ENCODE measurements at places on chromosomes 11 and 22. TPM values are rescaled to one million over a fixed set of nuclear protein-coding genes. Genes with fewer than 3 reads are reported as not detected.

DNA sequence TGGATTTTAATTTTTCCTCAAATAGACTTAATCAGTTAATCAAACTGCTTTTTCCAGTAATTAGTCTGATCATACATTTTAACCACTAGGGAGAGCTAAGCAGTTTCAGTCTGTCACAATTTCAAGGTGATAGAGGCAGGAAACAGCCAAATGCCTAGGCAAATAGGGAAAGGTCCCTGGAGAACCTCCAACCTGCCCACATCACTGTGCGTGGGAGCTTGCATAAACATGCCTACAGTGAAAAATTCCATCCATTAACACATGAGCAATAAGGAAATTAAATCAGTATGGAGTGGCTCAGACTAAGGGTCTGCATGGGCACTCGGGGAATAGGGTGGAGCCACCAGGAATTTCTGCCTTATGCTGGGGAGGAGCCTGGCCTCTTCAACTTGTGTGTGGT is 74.6 kb downstream of the AASDHPPT start:
- H3K36me3 ChIP-seq = no peaks in the 10 kb centered on the region
- H3K27ac ChIP-seq = no peak overlapping the region
- no peaks in the 10 kb centered on the region for H3K27me3 ChIP-seq
- peak; percentile 39 for DNase-seq
- H3K4me1 ChIP-seq = no peaks in the 10 kb centered on the region
- H3K4me3 ChIP-seq = no peak overlapping the region

DNA sequence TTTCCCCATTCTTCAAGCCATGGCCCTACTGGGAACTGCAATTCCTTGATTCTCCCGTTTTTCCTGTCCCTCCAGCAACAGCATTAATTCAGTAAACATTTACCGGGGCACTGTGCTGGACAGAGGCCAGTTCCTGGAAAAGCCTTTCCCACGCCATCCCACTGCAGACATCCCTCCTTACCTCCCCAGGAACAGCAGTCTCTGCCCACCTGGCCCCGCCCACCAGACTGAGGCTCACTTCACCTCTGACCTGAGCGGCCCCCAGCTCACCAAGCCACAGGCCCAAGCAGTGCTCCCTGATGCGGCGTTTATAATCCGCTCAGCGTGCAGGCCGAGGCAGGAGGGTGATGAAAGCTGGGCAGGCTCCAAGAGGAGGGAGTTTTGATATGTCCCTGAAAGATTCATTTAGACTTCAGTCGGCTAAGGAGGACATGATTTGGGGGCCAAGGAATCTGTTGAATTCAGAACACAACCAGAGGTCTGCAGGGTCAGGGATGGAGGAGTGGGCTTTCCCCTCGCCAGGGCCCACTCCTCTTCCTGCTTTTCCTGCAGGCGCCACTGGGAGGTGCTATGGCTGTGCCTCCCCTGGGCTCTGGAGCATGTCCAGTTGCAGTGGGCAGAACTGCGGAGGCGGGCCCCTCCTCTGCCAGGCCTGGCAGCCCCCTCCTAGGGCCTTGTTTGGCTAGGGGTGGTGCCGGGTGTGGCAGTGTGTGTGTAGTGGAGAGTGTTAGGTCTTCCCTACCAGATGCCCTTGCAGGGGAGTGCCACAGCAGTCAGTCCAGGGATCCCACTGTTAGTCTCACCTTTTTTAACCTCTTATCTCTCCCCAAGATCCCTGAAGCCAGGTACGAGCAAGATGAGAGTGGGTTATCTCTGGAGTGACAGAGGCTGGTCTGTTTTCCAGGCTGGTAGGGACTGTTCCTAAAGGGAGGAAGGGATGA is 1.4 kb upstream of the TAGLN start:
- H3K36me3 ChIP-seq = peaks cover 2% of the 10 kb centered on the region
- peak overlapping the region; percentile 36 for H3K4me3 ChIP-seq
- peak overlapping the region; percentile 83 for H3K27ac ChIP-seq

GRCh38 chr22:31377612-31378011 is 21.8 kb upstream of the DRG1 start:
- no peak overlapping the region for H3K27ac ChIP-seq
- H3K27me3 ChIP-seq = no peaks in the 10 kb centered on the region
- DNase-seq = no peak
- H3K4me1 ChIP-seq = no peaks in the 10 kb centered on the region

DNA sequence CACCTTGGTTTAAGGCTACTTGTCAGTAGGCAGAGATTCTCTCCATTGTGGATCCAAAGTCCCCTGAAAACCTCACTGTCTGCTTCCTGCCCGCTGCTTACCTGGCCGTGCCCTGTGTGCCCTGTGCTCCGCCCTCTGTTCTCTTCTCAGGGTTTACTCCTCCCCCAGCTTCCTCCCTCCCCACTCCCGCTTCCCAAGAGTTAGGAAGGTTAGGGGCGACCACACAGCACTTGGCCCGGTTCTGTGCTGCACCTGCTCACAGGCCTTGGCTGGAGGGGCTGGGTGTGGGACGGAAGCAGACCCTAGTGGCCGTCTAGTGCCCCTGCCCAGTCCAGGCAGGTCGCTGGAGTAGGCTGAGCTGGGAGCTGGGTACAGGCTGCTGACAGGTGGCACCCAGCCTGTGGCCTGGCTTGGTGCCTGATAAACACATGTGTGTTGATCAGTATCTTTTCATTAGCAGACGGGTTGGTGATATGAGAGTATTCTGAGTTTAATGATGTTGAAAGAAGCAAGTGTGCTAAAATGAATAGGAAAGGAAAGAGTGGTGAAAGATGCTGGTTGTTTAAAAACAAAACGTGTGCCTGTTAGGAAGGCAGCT is 40.5 kb downstream of the GRAMD4 start:
- H3K27me3 ChIP-seq = peaks cover 12% of the 10 kb centered on the region
- H3K4me1 ChIP-seq = peaks cover 8% of the 10 kb centered on the region
- peak overlapping the region; percentile 14 for H3K27ac ChIP-seq
- H3K36me3 ChIP-seq = no peaks in the 10 kb centered on the region
- H3K4me3 ChIP-seq = no peak overlapping the region
- peak; percentile 66 for DNase-seq

GRCh38 chr11:112478806-112479205 is 218.1 kb upstream of the PLET1 start:
- no peak for DNase-seq
- no peak overlapping the region for H3K27ac ChIP-seq
- no peak overlapping the region for H3K4me3 ChIP-seq
- H3K36me3 ChIP-seq = no peaks in the 10 kb centered on the region

GRCh38 chr11:134072844-134073243 is 4.0 kb downstream of the JAM3 start:
- no peaks in the 10 kb centered on the region for H3K4me1 ChIP-seq

- no peaks in the 10 kb centered on the region for H3K27me3 ChIP-seq
- H3K4me1 ChIP-seq = no peaks in the 10 kb centered on the region
- H3K4me3 ChIP-seq = no peak overlapping the region
- no peak for DNase-seq
- no peak overlapping the region for H3K27ac ChIP-seq
- H3K36me3 ChIP-seq = no peaks in the 10 kb centered on the region
Observed at GRCh38 chr11:2846056-2846455, 39.5 kb downstream of the CDKN1C start.

DNA sequence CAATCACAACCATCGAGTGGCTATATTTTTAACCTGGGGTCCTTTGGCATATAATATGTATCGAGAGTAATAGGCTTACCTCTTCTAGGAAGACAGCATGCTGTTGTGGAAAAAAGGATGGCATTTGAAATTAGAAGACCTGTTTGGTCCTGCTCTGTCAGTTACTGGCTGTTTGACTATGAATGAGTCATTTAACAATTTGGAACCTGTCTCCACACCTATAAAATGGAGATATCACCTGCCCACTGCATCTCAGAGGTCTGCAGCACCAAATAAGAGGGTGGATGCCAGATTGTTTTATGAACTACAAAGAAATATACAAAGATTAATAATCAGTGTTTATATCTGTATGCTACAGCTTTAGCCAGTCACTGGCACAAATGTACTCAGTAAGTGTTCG is 60.8 kb downstream of the SLC25A17 start:
- H3K4me3 ChIP-seq = no peak overlapping the region
- H3K4me1 ChIP-seq = no peaks in the 10 kb centered on the region
- no peaks in the 10 kb centered on the region for H3K27me3 ChIP-seq
- H3K27ac ChIP-seq = peak overlapping the region; percentile 22

- H3K4me1 ChIP-seq = no peaks in the 10 kb centered on the region
- H3K36me3 ChIP-seq = no peaks in the 10 kb centered on the region
- no peak for DNase-seq
- no peaks in the 10 kb centered on the region for H3K27me3 ChIP-seq
- no peak overlapping the region for H3K4me3 ChIP-seq
Observed at GRCh38 chr22:48432781-48433518, 1394.7 kb downstream of the BRD1 start.

- H3K4me1 ChIP-seq = peaks cover 6% of the 10 kb centered on the region
- DNase-seq = no peak
- no peak overlapping the region for H3K4me3 ChIP-seq
- H3K27ac ChIP-seq = no peak overlapping the region
Observed at GRCh38 chr11:9703280-9703679, 39.4 kb downstream of the SWAP70 start.

GRCh38 chr22:20565079-20565734 is 57.8 kb downstream of the MED15 start:
- no peak overlapping the region for H3K4me3 ChIP-seq
- H3K27ac ChIP-seq = no peak overlapping the region
- no peaks in the 10 kb centered on the region for H3K36me3 ChIP-seq

GRCh38 chr11:131530407-131530806 is 160.0 kb downstream of the NTM start:
- H3K27me3 ChIP-seq = no peaks in the 10 kb centered on the region
- H3K27ac ChIP-seq = no peak overlapping the region
- H3K4me3 ChIP-seq = no peak overlapping the region
- DNase-seq = no peak

SAA4 gene
- not detected for total RNA-seq

DNA sequence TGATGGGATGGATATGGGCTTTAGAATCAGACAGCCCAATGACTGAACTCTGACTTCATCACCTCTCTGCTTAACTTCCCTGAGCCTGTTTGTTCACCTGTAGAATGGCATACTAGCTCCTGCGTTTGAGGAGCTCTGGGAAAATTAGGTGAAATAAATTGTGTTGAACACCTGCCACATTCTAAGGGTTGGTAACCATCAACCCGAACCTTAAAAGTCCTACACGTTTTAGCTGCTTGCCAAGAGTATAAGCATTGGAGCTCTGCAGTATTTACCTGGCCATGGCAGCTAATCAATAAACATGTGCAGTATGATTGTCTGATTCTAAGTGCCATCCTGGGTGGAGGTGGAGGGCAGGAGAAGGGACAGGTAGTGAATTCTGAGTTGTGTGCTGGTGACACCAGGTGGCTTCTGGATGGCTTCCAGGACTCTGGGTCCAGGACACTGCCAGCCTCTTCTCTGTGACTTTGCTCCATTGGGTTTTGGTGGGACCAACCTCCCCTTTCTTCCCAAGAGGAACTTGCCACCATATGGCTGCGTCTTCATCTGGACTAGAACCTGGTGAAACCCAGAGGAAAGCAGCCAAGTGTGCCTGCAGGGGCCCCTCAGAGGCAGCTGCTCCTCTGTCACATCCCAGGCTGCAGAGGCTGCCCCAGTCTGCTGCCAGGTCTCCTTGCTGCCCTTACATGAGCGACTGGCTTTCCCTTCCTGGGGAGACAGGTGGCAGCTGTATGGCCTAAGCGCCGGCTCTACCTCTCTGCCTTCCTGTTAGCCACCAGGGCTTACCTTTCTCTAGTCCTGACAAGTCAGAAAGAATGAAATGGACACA is 85.6 kb downstream of the CACNG2 start:
- H3K4me1 ChIP-seq = no peaks in the 10 kb centered on the region
- no peaks in the 10 kb centered on the region for H3K36me3 ChIP-seq
- H3K27me3 ChIP-seq = no peaks in the 10 kb centered on the region
- no peak overlapping the region for H3K4me3 ChIP-seq
- H3K27ac ChIP-seq = no peak overlapping the region
- DNase-seq = no peak

SLC5A1 gene
- total RNA-seq = 2.9 TPM

DNA sequence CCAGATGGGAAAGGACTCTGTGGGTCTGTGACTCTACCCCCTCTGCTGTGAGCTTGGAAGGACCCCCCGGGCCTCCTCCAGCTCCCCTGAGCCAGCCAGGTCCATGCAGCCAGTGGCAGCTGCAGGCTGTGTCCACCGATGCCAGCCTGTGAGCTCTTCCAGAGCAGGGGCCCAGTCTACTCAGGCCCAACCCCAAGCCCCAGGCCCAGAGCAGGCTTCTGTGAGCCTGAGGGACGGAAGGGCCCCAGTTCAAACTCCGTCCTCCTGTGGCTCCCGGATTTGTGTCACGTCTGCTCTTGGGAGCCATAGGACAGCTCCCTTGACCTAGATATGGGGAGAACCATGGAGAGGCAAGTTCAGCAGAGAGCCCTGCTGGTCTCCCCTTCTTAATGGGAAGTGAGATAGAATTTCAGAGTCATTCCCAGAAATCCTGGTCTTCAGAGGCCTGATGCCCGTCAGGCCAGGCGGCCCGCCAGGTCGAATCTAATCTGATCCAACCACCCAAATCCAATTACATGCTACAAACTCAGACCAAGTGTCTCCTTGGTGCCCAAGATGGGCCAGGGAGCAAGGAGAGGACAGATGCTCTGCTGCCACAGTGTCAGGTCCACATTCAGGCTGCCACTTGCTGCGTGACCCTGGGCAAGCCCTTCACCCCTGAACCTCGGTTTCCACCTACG is 75.1 kb downstream of the SCUBE1 start:
- H3K27me3 ChIP-seq = peaks cover 5% of the 10 kb centered on the region
- no peaks in the 10 kb centered on the region for H3K4me1 ChIP-seq
- DNase-seq = no peak
- H3K27ac ChIP-seq = no peak overlapping the region

DNA sequence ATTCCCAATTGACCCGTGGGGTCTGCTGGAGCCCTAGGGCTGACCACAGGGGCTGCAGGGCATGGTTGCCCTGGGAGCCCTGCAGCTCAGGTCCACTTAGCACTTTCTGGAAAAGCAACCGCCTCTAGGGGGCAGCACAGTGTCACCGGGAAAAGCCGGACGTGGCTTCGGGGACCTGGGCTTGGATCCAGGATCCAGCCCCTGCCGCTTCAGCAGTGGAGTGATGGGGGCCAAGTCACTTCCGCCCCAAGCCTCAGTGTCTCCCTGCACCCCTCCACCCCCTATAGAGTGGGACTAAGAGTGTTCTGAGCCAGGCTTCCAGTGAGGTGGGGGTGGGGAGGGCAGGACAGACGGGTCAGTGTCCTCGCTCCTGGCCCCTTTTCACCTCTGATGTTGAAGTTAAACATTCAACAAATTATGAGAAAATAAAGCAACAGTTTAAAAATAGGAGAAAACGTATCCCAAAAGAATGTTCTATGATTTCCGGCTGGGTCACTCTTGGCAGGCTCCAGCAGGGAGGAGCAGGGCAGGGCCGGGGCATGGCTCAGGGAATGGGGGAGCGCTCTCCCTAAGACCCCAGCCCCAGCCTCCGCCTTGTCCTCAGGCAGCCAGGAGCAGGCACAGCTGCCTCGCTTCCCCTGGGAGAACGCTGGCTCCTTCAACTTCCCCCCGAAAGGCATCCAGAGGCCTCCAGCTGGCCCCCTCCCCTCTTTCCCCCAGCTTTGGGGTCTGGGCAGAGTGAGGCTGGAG is 96.5 kb upstream of the FGF3 start:
- no peak overlapping the region for H3K4me3 ChIP-seq
- DNase-seq = peak; percentile 66
- no peaks in the 10 kb centered on the region for H3K27me3 ChIP-seq

NLRP14 gene
- 1.1 TPM for total RNA-seq

CEP57 gene
- total RNA-seq = 40.6 TPM

Data from prostate gland (tissue), 2 donors.